Smooth muscle cell of trachea (primary cell): ENCODE measurements at places on chromosomes 1 and 21. TPM values are rescaled to one million over a fixed set of nuclear protein-coding genes. Genes with fewer than 3 reads are reported as not detected.

The SLC25A33 gene
- total RNA-seq, result 3.5 and 4.0 TPM in 2 replicates

The OR2T35 gene
- not detected in 2 replicates for total RNA-seq

The TMEM59 gene
- 297 and 392 TPM in 2 replicates for total RNA-seq

The FBXO2 gene
- 1.3 and 4.0 TPM in 2 replicates for total RNA-seq

The CYP4A22 gene
- total RNA-seq, result not detected in 2 replicates

The NAV1 gene
- 42.3 and 52.6 TPM in 2 replicates for total RNA-seq

The LMX1A gene
- not detected in 2 replicates for total RNA-seq

The ARL8A gene
- total RNA-seq, result 17.0 and 27.1 TPM in 2 replicates

The CTSE gene
- not detected in 2 replicates for total RNA-seq

The IFNAR2 gene
- 2.5 and 5.8 TPM in 2 replicates for total RNA-seq

The FMN2 gene
- 10.3 and 13.8 TPM in 2 replicates for total RNA-seq

The CDK18 gene
- 1.3 TPM in 1 of 2 replicates, not detected in the other for total RNA-seq

The EPHB2 gene
- 20.5 and 47.3 TPM in 2 replicates for total RNA-seq

The NR5A2 gene
- total RNA-seq, result 0.15 TPM in 1 of 2 replicates, not detected in the other

The WDR64 gene
- not detected in 2 replicates for total RNA-seq

The VWA1 gene
- total RNA-seq, result 5.2 and 9.6 TPM in 2 replicates

The ADORA1 gene
- 2.0 and 16.0 TPM in 2 replicates for total RNA-seq

The NUP210L gene
- total RNA-seq, result 0.15 and 0.17 TPM in 2 replicates

The WNT9A gene
- total RNA-seq, result 1.7 and 3.5 TPM in 2 replicates

The PGBD2 gene
- 6.0 and 6.1 TPM in 2 replicates for total RNA-seq

The CLDN14 gene
- not detected in 2 replicates for total RNA-seq

The HMGB4 gene
- not detected in 2 replicates for total RNA-seq

The TPTE gene
- total RNA-seq, result not detected in 2 replicates

The C8B gene
- not detected in 2 replicates for total RNA-seq

The CLIC4 gene
- 355 and 485 TPM in 2 replicates for total RNA-seq

The CRABP2 gene
- 248 and 256 TPM in 2 replicates for total RNA-seq

The TFF2 gene
- total RNA-seq, result not detected in 2 replicates

The FLG2 gene
- total RNA-seq, result not detected in 2 replicates

The KDF1 gene
- total RNA-seq, result not detected in 2 replicates

The ARTN gene
- under 0.01 and 0.29 TPM in 2 replicates for total RNA-seq

The TMPRSS2 gene
- not detected in 2 replicates for total RNA-seq

The GPR137B gene
- total RNA-seq, result 7.4 and 17.9 TPM in 2 replicates

The NOTCH2NLA gene
- 63.3 and 121 TPM in 2 replicates for total RNA-seq

The ACTL8 gene
- total RNA-seq, result 0.15 TPM in 1 of 2 replicates, not detected in the other

The DNAJC28 gene
- 1.3 and 3.2 TPM in 2 replicates for total RNA-seq

The ZBTB18 gene
- 4.8 and 5.6 TPM in 2 replicates for total RNA-seq

The TRIM67 gene
- total RNA-seq, result under 0.01 TPM in 1 of 2 replicates, not detected in the other

The KCNJ9 gene
- under 0.01 TPM in 1 of 2 replicates, not detected in the other for total RNA-seq

The SZRD1 gene
- 41.2 and 47.1 TPM in 2 replicates for total RNA-seq

The ESPN gene
- under 0.01 and 0.44 TPM in 2 replicates for total RNA-seq

The MAB21L3 gene
- total RNA-seq, result 0.66 TPM in 1 of 2 replicates, not detected in the other

The LCK gene
- not detected in 2 replicates for total RNA-seq

The NBPF20 gene
- total RNA-seq, result 3.3 and 4.7 TPM in 2 replicates

The CELA2B gene
- not detected in 2 replicates for total RNA-seq

The LY9 gene
- not detected in 2 replicates for total RNA-seq

The KPRP gene
- total RNA-seq, result not detected in 2 replicates

The NRDC gene
- total RNA-seq, result 92.1 and 136 TPM in 2 replicates

The PRR9 gene
- not detected in 2 replicates for total RNA-seq

The SAMD11 gene
- total RNA-seq, result 11.1 and 12.7 TPM in 2 replicates

The LENEP gene
- total RNA-seq, result not detected in 2 replicates

The POU3F1 gene
- under 0.01 and 0.17 TPM in 2 replicates for total RNA-seq

The ATP1A4 gene
- total RNA-seq, result not detected in 2 replicates

The TTC22 gene
- under 0.01 TPM in 2 replicates for total RNA-seq

The CAMTA1 gene
- 37.9 and 98.8 TPM in 2 replicates for total RNA-seq

The RO60 gene
- total RNA-seq, result 112 and 149 TPM in 2 replicates

The SLC44A3 gene
- total RNA-seq, result 0.58 and 3.1 TPM in 2 replicates

The TP73 gene
- total RNA-seq, result under 0.01 TPM in 1 of 2 replicates, not detected in the other
